ENCODE measurements at places on chromosomes 16 and 17.

DNA sequence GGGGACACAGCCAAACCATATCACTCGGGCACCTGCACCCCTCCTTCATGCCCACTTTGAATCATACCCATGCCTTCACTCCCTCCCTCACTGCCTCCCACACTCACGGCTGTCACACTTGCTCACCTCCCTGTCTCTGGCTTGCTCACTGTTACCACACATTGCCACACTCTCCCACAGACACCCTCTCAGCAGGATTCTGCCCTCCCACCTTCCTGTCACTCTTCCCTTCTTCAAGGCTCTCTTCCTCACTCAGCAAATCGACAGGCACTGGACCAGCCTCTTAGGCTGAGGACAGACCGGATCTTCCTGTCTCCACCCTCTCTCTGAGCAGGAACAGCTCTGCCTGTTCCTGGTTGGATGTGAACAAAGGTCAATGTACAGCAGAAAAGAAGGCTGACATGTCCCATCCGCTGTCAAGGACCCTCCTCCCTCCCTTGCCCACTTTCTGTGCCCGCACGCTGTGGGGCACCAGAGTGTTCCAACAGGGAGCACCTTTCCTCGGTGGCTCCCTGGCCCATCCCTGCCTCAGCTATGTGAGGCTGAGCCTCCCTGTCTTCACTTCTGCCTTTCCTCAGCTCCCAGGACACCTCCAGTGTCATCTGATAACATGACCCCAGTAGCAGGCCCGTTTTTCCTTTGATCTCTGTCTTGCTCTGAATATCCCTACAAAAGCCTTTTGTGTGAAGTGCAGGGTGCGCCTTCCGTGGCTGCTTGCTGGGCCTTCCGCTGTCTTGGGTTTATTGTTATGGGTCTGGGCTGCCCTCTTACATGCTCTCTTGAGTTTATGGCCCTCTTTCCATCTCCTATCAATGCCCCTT lies 47.0 kb downstream of the CCDC182 start:
- no peak for DNase-seq

GRCh38 chr16:23694644-23695373 lies 16.1 kb downstream of the PLK1 start:
- no peak for DNase-seq

DNA sequence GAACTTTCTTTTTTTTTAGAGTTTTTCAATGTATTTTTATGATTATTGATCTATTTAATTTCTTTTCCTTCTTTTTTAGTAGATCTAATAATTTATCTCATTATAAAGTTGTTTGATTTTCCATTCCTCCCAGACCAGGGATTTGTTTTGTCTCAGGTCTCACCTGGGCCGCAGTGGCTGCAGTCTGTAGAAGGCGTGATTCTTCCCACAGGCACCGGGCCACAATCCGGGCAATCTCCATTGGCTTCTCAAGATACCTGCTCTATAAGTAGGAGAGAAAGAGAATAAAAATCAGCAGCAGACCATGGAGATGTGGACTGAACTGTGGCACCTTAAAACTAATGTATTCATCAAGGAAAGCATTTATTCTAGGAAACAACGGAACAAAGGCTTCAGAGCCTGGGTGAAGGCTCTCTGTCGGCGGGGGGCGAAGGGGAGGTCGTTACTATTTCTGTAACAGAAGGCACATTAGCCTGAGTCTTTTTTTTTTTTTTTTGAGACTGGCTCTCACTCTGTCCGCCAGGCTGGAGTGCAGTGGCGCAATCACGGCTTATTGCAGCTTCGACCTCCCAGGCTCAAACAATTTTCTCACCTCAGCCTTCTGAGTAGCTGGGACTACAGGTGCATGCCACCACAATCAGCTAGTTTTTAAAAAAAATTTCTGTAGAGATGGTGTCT lies 42.7 kb downstream of the STAT3 start:
- DNase-seq: no peak

- no peak for DNase-seq
These were observed 3.8 kb upstream of the SPEM1 start for GRCh38 chr17:7416323-7416722.

- peak; percentile 10 for DNase-seq
These were observed 2.4 kb upstream of the ACSF2 start for GRCh38 chr17:50423553-50424159.

GRCh38 chr16:30541502-30542329 lies 7.1 kb upstream of the ZNF747 start:
- DNase-seq: peak; percentile 50

- DNase-seq: no peak
These were observed 61.1 kb downstream of the BANP start for GRCh38 chr16:88012360-88012759.

GRCh38 chr17:14303343-14304221 lies 2.7 kb downstream of the HS3ST3B1 start:
- no peak for DNase-seq

- no peak for DNase-seq
These were observed 11.6 kb upstream of the ADGRG1 start for GRCh38 chr16:57616876-57617275.

- DNase-seq: no peak
These were observed 13.6 kb downstream of the G6PC3 start for GRCh38 chr17:44084131-44084538.

- no peak for DNase-seq
These were observed 57.9 kb upstream of the ZNF750 start for GRCh38 chr17:82897514-82898249.

GRCh38 chr17:47733674-47734410 lies 806 bp downstream of the TBX21 start:
- no peak for DNase-seq

GRCh38 chr16:88651276-88651988 lies 579 bp upstream of the CYBA start:
- no peak for DNase-seq

DNA sequence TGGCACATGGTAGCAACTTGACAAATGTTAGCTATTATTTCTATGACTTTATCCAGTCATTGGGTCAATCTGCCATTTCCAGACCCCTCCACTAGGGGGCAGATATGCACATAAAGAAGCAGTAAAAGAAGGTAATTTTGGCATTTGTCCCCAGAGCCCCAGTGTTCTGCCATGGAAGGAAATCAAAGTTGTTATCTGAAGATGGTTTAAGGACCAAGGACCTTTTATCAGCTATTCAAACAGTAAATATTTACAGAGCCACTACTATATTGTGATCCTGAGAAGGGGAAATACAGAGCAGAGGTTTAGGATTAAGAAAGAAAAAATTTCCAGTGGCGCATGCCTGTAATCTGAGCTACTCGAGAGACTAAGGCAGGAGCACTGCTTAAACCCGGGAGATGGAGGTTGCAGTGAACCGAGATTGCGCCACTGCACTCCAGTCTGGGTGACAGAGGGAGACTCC lies 20.0 kb downstream of the TRAF4 start:
- peak; percentile 81 for DNase-seq

- DNase-seq: peak; percentile 44
These were observed 79.8 kb upstream of the TMEM132E start for GRCh38 chr17:34499576-34499975.

GRCh38 chr16:19757762-19758595 lies 39.9 kb downstream of the IQCK start:
- no peak for DNase-seq

DNA sequence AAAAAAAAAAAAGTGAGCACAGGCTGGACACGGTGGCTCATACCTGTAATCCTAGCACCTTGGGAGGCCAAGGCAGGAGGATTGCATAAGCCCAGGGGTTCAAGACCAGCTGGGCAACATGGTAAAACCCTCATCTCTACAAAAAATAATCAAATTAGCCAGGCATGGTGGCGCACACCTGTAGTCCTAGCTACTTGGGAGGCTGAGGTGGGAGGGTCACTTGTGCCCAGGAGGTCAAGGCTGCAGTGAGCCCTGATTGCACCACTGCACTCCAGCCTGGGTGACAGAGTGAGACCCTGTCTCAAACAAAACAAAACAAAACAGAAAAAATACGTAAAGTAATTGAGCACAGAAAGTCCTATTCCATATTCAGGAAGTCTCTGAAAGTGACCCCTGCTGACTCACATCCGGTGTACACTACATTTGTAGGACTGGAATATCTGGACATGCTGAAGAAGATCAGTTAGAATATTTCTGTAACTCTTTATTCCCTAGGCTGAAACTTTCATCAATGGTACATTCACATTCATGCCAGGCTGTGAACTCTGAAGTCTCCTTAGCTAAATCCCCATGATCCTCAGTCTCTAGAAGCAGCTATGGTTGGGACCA lies 66.0 kb upstream of the HAS3 start:
- DNase-seq: no peak

GRCh38 chr17:63697341-63698286 lies 2.3 kb downstream of the LIMD2 start:
- peak; percentile 36 for DNase-seq

DNA sequence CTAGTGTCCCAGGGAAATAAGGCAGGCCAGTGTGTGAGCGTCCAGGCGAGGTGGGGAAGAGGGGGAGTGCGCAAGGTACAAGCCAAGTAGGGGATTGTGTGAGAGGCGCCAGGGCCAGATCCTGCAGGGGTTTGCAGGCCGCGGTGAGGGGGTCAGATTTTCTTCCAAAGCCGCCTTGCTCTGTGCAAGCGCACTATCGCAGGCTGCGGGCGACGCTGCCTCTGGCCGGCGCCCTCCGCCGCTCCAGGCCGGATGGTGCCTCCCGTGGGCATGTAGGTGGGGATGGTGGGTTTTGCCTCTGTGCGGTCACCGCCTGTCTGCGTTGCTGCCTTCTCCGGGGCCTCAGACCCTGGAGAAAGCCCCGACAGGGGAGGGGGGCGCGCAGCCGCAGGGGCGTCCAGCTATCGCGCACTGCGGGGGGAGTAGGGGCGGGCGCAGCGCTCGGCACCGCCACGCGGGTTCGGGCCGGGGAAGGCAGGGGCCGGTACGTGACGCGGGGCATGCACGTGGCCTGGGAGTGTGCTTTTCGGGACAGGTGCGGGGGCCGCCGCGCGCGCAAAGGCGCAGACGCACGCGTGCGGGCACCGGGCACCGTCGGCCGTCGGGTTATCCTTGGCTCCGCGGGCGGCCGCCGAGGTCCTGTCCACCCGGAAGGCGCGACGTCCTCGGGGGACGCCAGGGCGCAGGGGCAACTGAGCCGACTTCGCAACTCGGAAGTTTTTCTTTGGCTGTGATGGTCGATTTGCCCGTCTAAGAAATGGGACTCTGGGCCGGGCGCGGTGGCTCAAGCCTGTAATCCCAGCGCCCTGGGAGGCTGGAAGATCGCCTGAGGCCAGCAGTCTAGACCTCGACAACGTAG lies 1.1 kb upstream of the HAPSTR1 start:
- no peak for DNase-seq

- DNase-seq: no peak
These were observed 99.9 kb upstream of the ZNF750 start for GRCh38 chr17:82939621-82940135.

DNA sequence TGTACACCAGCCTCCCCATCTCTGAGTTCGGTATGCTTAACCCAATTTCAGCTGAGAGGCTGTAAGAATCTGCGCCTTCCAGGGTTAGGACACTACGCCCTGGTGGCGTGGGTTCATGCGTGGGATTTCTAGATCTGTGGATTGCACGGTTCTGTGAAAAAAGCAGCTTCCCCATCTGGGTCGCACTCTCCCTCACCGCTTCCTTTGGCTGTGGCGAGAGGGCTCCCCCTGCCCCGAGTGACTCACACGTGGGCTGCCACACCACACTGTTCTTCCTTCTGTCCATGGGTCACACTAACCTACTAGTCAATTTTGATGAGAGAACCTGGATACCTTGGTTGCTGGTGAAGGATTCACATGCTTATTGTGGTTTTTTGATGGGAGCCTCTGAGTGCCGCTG lies 256.0 kb upstream of the MAF start:
- no peak for DNase-seq

DNA sequence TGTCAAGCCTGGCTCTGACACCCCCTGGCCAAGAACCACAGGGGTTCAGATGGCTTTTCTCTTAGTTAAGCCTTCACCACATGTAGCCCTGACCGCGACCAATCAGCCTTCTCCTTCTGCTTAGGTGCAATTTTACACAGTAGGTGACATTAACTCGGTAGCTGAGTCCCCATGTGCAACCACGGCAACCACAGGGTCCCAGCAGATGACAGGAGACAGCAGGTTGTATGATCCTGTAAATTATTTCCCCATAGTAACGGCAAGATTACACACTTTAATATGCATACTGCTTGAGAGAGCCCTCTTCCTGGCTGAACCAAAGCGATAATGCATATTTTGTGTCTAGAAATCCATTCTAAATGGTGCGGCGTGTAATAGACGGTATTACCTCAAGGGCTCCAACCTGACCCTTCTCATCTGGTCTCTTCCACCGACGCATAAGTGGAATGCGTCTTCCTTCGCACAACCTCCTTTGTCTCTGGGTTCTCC lies 458.7 kb upstream of the ZFHX3 start:
- DNase-seq: no peak
